ENCODE measurements at places on chromosomes 12 and 14.

GRCh38 chr14:39370415-39370814 is 61.8 kb downstream of the FBXO33 start:
- no peak for DNase-seq

DNA sequence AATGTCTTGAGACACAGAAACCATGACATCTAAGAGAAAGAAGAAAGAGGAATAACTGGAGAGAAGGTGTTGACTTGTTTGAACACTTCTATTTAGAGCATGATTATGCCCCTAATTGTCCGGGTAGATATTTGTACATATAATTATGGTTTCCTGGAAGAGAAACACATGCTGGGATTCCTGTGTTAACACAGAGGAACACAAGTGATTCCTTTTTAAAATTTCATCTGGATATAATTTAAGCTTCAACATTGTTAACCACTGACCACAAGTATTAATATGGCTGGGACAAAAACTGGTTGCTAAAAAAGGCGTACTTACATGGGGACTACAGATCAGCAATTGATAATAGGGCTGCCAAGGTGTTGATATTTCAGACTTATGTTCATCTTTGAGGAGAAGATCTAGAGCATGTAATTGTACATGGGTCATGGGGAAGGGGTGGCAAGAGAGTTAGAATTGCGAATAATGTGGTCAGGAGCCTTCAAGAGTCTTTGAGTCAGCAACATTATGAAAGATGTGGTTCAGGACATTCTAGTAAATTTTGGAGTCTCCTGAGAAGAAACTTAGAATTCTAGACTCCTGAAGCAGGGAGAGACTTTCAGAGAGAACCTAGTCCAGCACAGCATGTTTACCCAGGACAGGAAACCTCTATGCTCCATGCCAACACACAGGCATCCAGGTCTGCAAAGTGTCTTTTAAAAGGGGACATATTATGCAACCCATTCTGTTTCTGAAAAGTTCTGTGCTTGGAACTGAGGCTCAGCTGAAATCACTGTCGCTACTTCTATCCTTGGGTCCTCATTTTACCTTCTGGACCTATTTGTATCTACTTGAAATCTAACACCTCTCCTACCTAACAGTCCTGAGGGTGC is 56.5 kb downstream of the SLC38A1 start:
- DNase-seq, result no peak

DNA sequence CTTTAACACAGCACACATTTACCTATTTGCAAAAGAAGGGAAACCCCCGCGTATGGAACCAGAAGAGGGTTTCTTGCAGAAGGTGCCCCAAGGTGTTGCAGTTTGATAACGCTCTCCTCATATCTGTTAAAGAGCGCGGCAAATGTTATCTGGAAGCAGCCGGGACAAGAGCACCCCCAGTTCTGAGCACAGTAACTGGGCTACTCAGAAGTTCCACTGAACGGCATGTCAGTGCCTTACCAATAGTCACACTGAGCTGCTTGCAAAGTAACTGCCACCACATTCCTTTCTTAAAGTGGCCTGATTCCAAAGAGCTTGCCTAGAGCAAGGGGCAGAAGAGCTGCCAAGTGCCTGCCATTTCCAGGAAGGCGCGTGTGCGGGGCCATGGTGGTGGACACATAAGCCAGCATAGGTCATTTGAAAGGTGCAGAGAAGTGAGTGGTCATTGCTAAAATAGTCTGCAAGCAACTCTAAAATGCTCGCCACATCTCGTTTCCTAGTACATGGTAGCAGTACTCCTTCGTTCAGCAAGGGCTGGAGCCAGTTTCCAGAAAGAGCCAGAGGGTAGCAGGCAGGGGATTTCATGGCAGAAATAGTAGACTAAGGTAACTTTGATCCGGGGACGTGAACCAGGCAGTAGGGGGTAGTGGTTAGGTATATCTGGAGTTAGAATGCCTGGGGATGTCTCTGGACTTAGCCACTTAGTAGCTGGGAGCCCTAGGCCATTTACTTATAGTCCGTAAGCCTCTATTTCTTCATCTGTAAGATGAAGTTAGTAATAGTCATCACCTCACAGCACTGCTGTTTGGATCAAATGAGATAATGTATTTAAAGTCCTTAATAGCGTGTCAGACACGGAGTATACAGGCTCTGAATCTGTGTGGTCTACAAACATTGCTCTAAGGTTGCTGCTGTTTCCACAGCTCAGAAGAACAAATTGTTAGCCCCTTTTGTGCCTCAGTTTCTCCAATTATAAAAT is 37.6 kb downstream of the SPTB start:
- no peak for DNase-seq

- no peak for DNase-seq
Measured at GRCh38 chr12:24798335-24798734, 150.6 kb downstream of the BCAT1 start.

DNA sequence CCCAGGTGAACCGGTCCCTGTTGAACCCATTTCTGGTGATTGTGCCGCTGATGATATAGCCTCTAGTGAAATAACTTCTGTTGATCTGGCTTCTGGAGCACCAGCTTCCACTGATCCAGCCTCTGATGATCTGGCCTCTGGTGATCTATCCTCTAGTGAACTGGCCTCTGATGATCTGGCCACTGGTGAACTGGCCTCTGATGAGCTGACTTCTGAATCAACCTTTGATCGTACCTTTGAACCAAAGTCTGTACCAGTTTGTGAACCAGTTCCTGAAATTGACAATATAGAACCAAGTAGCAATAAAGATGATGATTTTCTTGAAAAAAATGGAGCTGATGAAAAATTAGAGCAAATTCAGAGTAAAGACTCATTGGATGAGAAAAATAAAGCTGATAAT is 59.1 kb downstream of the ATF7IP start:
- no peak for DNase-seq

- no peak for DNase-seq
Measured at GRCh38 chr12:32197421-32197820, 90.8 kb downstream of the BICD1 start.

DNA sequence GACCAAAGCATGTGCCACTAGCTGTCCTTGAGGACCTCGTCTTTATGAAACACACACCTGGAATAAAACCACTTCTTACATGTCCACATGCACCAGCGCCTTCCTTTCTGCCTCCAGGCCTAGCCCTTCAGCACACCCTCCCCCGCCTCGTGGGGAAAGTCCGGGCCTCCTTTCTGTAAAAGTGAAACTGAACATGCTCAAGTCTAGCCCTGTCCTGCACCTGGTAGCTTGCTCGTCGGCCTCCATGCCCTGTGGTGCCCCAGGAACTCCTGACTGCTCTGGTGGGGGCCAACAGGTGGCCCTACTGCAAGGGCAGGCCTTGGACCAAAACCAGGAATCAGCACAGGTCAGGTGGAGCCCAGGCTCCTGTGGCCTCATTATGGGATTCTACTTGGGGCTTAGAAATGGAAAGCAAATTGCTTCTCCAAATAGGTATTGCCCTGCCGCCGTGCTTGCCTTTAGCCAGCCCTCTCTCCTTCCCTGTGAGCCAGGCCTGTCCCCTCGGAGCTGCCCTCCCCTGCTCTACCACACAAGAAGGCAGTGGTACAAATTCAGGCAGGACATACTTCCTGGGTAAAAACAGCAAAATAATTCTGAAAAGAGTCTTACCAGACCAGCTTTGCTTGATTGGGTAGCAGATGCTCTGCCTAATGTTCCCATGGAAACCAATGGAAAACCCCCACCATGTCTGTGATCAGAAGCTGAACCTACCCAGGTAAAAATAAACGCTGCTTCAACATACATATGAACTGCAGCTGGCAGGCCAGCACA is 43.5 kb downstream of the ERH start:
- DNase-seq, result no peak

DNA sequence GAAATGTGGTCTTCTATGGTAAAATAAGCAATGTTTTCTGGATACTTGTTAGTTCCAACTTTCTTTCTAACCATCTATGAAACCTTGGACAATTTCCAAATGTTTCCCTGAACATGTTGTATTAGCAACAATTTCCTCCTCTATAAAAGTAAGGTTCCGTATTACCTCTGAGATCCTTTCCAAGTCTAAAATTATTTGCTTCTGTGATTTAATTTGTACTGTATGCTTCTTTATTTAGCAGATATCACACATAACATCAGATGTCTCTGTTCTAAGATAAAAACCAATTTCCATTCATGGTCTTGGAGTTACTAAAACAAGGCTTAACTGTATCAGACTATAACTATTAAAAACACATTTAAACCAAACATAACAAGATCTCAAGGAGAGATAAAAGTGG is 177.2 kb downstream of the FOXA1 start:
- DNase-seq, result no peak

DNA sequence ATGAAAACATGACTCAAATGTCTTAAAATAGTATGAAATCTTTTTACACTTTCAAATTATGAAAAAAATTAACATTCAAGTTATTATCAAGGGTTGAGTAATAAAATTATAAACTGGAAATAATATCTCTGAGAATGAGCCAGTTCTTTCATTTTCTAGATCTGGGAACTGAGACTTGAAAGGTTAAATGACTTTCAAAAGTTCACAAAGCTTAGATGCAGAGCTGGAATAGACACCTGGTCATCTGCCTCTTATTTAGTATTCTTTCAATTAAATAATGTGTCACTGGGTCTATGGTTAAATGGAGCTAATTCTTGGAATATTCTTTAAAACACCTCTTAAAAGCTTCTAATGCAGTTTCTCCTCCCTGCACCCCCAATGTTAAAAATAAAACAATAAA is 86.6 kb downstream of the CDK17 start:
- no peak for DNase-seq

DNA sequence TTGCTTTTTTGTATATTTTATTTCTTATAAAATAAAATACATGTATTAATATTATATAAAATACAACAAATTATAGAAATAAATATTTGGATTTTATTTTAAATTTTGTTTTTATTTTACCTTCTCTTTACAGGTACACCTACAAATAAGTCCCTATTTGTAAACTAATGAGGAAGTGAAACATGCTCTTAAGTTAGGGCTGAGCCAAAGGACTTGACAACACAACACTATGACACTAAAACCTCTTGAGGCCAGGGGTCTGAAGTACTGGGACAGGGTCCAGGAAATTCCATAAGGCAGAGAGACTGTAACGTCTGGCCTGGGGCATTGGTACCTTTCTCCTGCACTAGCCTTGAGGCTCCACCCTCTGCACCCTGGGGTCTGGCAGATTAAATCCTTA is 293.2 kb downstream of the FOXN3 start:
- DNase-seq, result no peak

DNA sequence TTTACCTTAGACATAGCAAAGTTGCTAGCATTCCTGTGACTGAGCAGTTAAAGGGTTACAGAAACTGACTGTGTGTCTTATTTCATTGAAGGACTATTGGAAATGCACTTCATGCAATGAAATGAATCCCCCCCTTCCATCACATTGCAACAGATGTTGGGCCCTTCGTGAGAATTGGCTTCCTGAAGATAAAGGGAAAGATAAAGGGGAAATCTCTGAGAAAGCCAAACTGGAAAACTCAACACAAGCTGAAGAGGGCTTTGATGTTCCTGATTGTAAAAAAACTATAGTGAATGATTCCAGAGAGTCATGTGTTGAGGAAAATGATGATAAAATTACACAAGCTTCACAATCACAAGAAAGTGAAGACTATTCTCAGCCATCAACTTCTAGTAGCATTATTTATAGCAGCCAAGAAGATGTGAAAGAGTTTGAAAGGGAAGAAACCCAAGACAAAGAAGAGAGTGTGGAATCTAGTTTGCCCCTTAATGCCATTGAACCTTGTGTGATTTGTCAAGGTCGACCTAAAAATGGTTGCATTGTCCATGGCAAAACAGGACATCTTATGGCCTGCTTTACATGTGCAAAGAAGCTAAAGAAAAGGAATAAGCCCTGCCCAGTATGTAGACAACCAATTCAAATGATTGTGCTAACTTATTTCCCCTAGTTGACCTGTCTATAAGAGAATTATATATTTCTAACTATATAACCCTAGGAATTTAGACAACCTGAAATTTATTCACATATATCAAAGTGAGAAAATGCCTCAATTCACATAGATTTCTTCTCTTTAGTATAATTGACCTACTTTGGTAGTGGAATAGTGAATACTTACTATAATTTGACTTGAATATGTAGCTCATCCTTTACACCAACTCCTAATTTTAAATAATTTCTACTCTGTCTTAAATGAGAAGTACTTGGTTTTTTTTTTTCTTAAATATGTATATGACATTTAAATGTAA is 31.5 kb downstream of the MDM2 start:
- no peak for DNase-seq

- DNase-seq, result no peak
Measured at GRCh38 chr12:54217774-54218241, 29.0 kb upstream of the SMUG1 start.

- no peak for DNase-seq
Measured at GRCh38 chr12:5466521-5466960, 34.6 kb downstream of the NTF3 start.

DNA sequence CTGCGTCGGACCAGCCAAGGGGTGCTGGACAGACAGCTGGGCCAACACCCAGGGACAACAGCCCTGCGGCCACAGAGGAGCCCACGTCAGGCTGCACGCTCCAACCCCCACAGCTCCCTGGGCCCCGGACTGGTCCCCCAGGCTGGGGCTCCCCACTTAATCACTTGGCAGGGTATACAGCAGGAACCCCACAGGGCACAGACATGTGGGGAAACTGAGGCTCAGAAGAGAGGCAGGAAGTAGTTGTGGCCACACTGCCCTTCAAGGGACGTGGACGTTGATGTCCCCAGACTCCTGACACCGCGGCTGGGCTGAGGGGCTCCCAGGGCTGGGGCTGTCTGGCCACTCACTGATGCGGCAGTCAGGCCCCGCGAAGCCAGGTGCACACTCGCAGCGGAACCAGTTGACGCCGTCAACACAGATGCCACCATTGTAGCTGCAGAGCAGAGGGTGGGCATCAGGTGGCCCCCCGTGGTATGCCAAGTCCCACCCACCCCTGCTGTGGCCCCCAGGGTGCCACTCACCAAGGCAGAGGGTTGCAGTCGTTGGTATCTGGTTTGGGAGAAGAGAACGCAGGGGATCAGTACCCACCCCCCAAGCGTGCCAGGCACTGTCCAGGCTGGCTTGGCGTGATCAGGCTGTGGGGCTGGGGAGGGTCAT is 21.5 kb downstream of the JAG2 start:
- DNase-seq, result no peak

GRCh38 chr12:92952394-92952793 is 23.3 kb upstream of the EEA1 start:
- no peak for DNase-seq

DNA sequence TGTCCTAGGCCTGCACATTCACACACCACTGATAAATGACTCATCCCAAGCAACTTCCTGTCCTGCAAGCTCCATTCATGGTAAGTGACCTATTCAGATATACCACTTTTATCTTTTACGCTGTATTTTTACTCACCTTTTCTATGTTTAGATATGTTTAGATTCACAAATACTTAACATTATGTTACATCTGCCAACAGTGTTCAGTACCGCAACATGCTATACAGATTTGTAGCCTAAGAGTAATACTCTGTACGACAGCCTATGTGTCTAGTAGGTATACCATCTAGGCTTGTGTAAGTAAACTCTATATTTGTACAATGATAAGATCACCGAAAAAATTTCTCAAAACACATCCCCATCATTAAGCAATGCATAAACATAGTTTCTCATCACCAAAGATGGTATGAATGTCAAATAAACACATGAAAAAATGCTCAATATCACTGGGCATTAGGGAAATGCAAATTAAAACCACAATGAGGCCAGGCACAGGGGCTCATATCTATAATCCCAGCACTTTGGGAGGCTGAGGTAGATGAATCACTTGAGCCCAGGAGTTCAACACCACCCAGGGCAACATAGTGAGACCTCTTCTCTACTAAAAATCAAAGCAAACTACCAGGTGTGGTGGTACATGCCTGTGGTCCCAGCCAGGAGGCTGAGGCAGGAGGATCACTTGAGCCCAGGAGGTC is 20.7 kb downstream of the ATXN2 start:
- no peak for DNase-seq

Measured in NT2/D1 (cell line).